ENCODE measurements at places on chromosomes 1 and 21.

DNA sequence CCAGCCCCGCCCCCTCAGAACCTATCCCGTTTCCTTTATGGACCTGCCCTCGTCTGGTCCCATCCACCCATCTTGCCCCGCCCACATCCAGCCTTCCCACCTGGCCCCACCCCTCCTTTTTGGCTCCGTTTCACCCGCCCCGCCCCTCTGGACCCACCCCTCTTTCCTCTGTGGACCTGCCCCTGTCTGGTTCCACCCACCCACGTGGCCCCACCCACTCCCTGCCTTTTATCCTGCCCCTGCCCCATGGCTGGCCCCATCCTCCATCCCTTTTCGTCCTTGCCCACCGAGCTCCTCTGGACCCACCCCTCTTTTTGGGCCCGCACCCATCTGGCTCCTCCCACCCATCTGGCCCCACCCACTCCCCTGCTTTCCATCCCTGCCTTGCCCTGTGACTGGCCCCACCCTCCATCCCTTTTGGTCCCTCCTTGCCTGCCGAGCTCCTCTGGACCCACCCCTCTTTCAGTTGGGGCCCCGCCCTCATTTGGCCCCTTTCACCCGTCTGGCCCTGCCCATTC is 177.3 kb downstream of the CAMTA1 start:
- DNase-seq: no peak

- DNase-seq: no peak
Observed at GRCh38 chr1:197234581-197234980, 33.5 kb upstream of the CRB1 start.

DNA sequence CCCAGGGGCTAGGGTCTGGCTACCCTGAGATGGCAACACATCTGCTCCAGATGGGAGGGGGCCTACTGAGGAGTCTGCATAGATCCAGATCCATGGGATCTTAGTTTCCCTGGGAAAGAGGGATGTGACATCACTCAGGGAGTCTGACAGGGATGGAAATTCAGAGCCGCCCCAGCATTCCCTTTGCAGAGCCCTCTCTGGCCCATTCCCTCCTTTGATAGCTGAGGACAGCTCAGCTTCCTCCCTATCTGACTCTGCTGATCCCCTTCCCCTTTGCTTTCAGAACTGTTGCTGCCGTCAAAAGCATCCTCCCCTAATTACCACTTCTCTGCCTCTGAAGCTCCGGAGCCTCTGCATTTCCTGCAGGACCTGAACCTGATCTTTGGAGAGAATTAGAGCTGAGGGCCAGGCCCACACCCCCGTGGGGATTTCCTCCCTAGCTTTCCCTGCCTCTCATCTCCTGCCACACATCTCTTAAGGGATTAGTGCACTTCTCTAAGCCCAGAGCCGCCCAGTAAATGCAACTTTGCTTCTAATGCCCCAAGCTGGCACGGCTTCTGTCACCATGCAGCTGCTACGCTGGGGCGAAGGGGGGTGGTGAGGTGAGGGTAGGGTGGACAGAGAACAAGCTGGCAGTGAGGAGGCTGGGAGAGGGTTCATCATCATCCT is 9.5 kb upstream of the ASCL5 start:
- no peak for DNase-seq

GRCh38 chr1:87513966-87514660 is 185.4 kb downstream of the LMO4 start:
- peak; percentile 4 for DNase-seq

- DNase-seq: no peak
Observed at GRCh38 chr1:87130438-87130837, 198.2 kb upstream of the LMO4 start.

- DNase-seq: no peak
Observed at GRCh38 chr1:162736184-162736583, 54.3 kb upstream of the HSD17B7 start.

- DNase-seq: peak; percentile 53
Observed at GRCh38 chr1:10694274-10694632, 102.2 kb downstream of the CASZ1 start.

DNA sequence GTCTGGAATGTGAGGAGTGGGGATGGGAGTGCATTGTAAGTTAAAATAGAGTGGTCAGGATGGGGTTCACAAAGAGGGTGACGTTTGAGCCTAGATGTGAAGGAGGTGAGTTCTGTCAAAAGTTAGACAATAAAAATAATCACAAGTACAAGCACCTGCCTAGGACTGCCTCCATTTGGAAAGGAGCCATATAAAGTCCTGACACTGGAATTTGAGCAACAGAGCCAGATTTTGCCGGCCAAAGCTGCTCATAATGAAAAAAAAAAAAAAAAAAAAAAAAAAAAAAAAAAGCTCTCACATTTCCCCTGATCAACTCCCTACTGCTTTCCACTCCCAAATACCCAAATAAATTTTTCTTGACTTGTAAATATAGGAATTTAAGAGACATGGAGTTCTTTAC is 4.1 kb downstream of the PALMD start:
- peak; percentile 32 for DNase-seq
